ENCODE measurements at places on chromosomes 4 and X.

DNA sequence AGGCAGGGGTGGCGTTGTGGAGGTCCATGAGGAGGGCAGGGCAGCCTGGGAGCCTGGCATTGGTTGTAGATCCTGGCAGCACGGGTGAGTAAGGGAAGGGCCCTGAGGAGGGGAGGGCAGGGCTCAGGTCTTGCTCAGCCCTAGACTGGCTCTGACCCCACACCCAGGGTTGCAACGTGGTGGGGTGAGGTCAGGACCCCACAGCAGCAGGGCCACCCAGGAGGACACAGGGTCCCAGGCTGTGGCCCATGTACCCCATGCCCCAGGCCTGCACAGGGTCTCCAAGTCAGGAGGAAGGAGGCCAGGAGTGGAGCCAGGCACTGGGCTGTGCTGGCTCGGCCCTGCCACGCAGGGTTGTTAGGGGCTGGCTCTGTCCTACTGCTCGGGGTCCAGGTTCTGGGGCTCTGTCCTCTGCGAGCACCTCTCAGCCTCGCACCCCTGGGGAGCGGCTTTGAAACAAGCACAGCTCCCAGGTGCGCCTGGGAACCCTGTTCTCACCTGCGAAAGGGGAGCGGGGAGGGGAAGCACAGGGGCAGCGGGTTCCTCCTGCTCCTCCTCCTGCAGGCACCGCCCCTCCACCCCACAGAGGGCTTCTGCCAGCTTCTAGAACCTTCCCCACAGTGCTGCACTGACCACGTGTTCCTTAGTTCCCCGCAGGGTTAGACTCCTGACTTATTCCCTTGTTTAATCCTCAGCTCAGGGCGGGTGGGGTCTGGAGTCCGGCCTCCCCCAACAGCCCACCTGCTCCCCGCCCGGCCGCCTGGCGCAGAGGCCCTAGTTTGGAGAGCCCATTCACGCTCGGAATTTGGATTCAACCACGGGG, 20.4 kb downstream of the MSANTD1 start:
- no peak for DNase-seq

GRCh38 chrX:150258463-150259430, 104.4 kb upstream of the MAMLD1 start:
- DNase-seq, result peak; percentile 24

- DNase-seq, result no peak
Measured at GRCh38 chr4:7740866-7741525, 198.7 kb downstream of the AFAP1 start.

GRCh38 chrX:70973221-70973620, 42.3 kb upstream of the SLC7A3 start:
- no peak for DNase-seq

GRCh38 chr4:56874923-56875322, 32.8 kb upstream of the REST start:
- DNase-seq, result no peak

DNA sequence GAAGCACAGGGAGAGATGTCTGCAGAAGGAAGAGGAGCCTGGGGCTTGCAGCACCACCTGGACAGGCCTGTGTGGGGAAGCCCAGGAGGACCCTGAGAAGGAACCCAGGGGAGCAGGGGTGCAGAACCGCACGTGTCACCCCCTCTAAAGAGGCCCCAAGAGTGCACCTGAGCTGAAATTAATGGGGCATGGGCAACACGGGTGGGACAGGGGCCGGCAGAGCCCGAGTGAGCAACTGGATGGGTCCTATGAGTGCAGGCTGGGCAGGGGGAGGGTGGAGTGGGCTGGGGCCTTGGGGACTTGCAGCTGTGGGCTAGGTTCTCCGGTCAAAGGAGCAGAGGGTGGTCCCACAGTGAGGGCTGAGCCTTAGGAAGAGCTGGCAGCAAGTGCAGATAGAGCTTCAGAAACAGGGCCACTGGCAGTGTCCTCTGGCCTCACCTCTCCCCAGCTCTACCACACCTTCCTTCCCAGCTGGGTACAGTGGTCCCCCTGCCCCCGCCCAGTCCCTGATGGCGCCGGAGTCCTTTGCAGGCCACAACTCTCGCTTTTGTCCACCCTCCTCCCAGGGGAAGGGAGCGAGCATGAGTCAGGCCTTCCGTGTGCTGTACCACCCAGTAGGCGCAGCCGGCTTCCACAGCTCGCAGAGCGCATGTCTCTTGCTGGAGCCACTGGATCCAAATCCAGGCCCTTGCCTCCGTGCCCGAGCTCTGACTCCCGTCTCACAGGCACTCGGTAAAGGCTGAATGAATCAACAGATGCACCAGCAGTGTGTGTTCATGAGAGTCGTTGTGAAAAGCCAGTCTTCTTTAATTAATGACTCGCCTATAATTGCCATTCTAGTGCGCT, 131.6 kb downstream of the HMX1 start:
- DNase-seq, result no peak

GRCh38 chrX:47458528-47458927, 24.5 kb downstream of the ZNF41 start:
- DNase-seq, result no peak

- DNase-seq, result no peak
Measured at GRCh38 chrX:28016823-28017222, 35.6 kb upstream of the DCAF8L1 start.

DNA sequence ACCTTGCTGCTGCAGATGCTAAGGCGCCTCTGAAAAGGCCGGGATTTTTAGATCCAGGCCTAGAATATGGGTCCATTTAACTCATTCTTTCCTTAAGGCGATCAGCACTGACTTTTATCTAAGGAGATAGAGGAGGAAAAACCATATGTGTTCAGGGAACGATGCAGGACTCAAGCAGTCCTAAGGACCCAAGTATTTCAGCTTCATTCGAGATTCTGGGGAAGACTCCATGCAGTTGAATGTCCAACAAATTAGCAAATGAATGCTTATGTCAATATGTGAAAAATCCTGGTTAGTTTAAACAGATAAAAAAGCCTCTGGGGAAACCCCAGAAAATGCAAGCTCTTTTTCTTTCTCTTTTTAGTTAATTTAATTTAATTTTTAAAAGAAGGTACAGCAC, 36.0 kb downstream of the HELT start:
- DNase-seq, result no peak

- DNase-seq, result no peak
Measured at GRCh38 chr4:102334624-102335023, 10.7 kb downstream of the SLC39A8 start.

- no peak for DNase-seq
Measured at GRCh38 chr4:127069675-127070074, 563.1 kb upstream of the INTU start.

- no peak for DNase-seq
Measured at GRCh38 chrX:7948483-7948882, 21.3 kb upstream of the PNPLA4 start.

DNA sequence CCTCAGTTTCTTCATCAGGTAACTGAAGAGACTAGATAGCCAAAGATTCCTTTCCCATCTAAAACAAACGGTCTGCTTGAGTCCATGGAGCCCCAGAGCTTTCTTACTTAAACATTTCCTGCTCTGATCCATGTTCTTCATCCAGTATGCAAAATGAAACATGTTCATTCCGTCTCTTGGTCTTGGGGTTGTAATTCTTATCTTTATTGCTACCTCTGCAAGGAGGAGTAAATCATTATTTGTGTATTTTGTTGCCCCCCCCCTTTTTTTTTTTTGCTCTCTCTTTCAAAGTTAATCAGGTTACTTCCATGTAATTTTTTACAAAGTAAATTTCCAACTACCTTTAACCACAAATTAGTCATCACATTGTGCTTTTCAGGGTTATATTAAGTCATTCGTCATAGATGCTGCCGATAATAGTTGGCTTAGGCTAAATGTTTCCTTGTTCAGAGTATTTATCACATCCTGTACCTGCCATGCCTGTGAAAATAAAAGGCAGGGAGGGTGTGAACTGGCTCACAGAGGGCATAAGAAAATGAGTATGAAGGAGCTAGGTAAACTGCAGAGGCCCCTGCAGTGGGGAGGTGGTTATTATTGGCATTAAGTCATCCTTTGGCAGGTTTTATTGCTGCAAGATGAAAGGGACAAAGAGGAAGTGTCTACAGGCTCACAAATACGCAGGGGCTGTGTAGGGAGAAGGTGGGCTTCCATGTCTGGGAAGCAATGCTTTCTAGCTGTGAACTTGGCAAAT, 76.7 kb upstream of the HS3ST1 start:
- no peak for DNase-seq

DNA sequence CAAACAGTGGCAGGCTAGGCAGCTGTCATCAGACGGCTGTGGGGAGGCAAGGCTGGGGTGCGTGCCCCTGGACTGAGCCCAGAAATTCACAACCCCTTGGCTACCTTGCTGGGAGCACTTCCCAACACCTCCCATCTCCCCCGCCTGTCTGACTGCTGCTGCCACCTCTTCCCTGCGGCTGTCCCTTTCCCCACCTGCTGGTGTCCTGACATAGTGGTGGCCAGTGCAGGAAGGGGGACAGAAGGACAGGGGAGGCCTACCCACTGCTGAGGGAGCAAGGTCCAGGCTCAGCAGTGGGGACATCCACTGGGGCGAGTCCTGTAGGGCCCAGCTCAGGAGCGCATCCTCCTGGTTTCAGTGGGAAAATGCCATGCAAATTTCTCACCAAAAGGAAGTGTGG, 3.4 kb downstream of the ABCD1 start:
- DNase-seq, result no peak

DNA sequence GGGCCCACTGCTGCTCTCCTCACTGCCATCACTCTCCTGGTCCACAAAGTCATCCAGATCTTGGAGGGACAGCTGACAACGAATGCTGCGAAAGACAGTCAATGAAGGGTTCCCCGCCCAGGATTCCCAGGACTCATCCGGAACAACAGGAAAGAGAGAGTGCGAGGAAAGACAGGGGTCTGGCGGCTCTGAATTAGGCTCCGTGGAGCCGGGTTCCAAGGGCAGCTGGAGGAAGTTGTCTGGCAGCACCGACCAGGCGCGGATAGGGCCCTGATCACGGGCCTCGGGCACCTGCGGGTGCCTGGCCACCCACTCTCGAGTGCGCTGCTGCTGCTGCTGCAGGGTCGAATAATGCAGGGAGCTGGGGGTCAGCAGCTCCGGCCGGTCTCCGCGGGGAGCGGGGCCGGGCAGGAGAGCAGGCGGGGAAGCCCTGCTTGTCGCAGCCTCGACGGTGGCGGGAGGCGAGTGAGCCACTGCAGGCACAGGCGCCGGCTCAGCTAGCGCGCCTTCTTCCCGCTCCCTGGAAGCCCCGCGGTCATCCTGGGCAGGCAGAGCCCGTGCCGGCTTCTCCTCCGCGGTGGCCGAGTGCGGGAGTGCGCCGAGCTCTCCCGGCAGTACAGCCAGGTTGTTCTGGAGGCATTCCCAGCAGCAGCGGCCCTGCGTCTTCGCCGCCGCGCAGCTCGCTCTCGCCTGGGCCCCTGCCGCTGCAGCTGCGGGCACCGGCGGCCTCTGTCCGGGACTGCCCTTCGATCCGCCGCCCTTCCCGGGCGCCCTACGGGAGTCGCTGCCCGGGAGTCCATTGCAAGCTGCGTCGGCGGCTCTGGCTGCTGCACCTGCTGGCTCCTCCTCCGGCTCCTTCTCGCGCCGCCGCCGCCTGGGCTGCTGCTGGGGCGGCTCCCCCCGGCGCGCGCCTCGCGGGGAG, 1.1 kb downstream of the SOWAHB start:
- DNase-seq, result peak; percentile 33

- no peak for DNase-seq
Measured at GRCh38 chr4:53059256-53059655, 197.1 kb downstream of the RASL11B start.

DNA sequence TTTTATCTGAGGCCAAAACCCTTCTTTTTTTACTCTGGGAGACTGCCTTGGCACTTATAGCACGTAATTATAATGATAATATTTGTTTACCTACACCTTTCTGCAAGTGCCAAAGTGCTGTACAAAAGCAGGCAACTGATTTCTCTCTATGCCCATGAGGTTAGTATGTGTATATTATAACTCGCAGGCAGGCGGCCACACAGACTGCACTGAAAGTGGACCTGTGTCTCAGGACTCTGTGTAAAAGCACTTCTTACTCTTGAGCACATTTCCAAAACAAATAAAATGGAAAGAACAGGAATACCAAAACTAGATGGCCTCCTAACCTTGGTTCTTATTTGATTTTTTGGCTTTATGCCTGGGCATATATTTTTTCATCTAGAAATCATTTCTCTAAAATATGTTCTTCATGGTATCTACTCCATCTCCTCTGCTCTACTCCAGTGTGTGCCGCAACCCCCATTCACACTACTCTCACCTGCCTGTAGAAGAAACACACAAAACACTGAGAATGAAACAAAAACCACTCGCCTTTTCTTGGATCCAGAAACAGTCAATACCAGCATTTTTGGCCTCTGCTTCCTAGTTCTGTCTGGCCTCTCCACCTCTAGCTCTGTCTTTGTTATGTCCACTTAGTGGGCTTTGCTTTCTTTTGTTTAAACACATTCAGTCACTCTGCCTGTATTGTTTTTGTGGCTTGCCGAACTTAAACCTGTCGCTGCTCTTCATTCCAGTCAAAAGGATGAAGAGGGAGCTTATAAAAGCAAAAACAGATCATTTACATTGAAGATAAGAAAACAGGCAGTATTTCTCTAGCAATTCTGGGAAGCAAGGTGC, 934.5 kb upstream of the TENM3 start:
- no peak for DNase-seq

DNA sequence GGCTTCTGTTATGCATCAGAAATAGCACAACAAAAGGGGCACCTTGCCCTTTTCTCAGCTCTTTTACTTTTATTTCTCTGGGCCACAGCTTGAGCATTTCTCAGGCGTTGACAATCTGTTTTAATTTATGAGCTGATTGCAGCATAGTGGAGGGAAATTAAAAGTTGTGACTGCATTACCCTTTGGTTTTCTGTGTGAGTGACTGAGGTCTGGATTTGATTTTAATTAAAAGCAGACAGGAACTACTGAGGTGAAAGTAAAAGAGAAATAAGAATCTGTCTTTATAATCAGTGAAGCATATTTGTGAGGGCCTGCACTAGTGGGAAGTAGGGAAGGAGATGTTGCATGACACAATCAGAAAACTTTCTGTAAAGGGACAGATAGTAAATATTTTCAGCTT, 43.4 kb upstream of the GEMIN8 start:
- no peak for DNase-seq

DNA sequence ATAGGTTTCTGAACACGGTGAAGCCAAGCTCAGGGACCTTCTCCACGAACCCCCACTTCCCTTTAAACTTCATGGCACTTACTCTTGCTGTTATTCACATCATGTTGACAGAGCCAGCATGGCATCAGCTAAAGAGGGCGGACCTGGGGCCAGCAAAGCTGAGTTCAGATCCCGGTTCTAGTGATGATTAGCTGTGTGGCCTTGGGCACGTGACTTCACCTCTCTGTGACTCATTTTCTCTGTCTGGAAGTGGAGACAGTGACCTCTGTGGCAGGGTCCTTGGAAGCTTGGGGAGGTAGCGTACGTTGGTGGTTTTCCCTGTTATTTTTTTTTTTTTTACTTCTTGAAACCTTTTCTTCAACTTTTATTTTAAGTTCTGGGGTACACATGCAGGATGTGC, 13.4 kb downstream of the EVC start:
- DNase-seq, result no peak

- DNase-seq, result no peak
Measured at GRCh38 chr4:118350961-118351360, 1.8 kb downstream of the PRSS12 start.
